ENCODE measurements at places on chromosomes 7 and 10.

- no peak for DNase-seq
Measured at GRCh38 chr7:106140406-106141173, 28.5 kb upstream of the SYPL1 start.

- no peak for DNase-seq
Measured at GRCh38 chr10:97120370-97120769, 65.4 kb downstream of the SLIT1 start.

- no peak for DNase-seq
Measured at GRCh38 chr10:21173802-21174714, 276.9 kb upstream of the NEBL start.

DNA sequence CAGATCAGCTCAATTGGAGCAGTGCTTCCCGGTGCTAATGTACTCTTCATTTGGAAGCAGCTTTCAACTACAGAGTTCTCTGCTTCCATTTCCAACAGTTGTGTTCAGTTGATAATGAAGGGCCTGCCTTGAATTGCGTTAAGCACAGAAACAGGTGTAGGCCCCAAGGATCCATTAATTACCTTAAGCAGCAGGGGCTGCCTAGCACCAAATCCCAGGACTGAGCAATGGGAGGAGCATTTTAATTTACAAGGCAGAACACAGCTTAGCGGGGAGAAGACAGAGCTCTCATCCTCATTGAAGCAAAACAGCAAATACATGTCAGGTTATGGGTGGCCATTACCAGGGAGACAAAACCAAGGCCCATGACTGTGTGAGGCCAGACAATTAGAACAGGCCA is 349.6 kb downstream of the TFEC start:
- DNase-seq: no peak

DNA sequence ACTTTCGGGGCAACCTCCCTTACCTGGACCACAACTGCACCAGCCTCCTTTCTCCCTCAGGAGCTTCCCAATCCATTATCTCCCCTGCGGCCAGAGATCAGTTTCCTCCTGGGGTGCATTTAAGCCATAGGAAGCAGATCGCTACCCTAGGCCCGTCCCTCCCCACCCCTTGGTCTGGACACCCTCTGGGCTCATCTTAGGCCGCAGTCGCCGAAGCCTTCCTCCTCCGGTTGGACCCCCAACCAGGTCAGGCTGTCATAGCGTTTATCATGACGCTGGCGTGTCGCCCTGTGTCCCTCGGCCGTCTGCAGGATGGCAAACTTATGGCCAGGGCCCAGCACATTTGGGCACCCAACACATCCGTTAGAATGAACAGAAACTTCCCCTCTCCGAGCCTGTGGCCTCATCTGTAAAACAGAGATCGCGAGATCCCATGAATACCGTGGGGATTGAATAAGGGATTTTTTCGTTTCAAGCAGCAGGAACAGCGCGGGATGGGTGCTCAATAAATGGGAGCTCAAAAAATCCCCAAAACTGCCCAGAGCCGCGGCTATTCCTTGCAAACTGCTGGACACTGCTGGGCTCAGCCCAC is 669 bp upstream of the AP5Z1 start:
- DNase-seq: no peak

GRCh38 chr10:22783807-22784206 is 69.4 kb upstream of the PIP4K2A start:
- no peak for DNase-seq

DNA sequence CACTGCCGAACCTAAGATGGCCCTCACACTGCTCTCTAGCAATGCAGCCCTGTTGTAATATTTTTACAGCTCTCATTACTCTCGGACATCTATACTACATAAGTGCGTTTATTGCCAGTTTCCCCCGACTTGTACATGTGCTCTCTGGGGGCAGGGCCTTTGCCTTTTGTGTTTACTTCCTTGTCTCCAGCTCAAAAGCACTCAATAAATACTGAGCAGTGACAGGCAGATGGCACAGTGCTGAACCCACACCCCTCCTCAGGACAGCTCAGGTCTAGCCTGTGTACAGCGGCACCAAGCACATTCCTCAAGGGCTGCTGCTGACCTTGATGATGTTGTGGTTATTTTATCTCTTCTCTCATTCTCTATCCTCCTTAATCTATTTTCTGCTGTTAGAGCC is 68.0 kb upstream of the ELMO1 start:
- no peak for DNase-seq

DNA sequence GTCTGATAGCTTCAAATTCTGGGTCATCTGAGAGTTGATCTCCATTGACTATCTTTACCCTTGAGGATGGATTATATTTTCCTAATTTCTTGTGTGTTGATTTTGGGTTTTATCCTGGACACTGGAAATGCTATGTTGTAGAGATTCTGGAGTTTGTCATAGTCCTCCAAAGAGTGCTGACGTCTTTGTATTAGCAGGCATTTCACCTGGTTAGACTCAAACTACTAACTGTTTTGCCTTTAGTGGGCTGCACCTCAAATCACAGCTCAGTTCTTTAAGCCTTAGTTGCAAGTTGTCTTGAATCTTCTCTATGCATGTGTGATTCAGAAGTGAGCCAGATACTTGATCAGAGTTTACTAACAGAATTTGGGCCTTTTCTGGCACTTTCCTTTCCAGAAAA is 264.3 kb downstream of the RPS24 start:
- DNase-seq: no peak

DNA sequence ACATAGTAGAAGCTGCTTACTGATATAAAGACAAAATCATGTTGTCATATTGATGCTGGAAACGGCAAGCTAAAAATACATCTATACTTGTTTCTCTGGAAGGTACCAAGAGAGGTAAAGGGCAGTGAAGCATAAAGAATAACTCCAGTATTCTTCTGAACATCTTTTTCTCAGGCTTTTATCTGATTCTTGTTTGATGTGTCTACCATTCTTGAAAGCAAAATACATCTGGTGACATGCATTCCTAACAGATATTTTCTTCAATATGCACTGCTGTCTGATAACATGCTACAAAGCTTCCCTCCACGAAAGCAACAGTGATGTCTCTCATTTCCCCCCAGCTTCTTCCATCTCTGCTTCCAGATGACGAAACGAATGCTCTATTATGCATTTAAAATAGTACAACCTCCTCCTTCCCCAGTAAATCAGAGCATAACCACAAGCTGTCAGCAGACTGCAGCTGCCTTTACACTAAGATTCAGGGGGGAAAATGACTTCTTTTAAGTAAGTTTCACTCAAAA is 100.8 kb downstream of the ARHGAP21 start:
- no peak for DNase-seq

- DNase-seq: no peak
Measured at GRCh38 chr10:33871061-33871956, 536.8 kb upstream of the NRP1 start.

- DNase-seq: no peak
Measured at GRCh38 chr7:33400214-33400538, 270.8 kb downstream of the BBS9 start.

DNA sequence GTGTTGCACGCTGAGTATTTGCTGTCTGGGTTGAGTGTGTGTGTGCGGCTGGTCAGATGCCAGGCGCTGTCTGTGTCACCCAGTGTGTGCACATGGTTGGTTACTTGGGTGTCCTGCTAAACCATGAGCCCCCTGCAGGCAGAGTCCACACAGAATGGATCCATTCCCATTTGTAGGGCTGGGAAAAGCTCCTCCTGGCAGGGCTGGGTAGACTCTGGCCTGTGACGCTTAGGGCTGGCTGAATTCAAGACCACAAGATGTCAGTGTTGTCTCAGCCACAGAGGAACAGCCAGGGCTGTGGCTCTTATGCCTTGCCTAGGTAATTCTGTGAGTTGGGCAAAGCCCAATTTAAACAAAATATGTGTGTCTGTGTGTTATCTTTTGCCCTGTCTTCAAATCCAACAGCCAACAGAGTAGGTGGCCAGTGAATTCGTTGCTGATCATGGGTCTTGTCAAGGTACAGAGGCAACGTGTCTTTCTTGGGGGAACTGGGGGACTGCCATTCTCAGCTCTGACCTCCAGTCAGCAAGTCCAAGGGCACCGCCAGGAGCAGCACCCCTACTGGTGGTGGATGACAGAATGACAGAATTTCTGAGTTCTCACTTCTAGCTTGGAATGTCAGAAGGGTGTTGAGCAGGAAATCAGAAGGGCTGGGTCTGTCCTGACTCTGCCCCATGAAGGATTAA is 285.1 kb downstream of the CCSER2 start:
- no peak for DNase-seq

DNA sequence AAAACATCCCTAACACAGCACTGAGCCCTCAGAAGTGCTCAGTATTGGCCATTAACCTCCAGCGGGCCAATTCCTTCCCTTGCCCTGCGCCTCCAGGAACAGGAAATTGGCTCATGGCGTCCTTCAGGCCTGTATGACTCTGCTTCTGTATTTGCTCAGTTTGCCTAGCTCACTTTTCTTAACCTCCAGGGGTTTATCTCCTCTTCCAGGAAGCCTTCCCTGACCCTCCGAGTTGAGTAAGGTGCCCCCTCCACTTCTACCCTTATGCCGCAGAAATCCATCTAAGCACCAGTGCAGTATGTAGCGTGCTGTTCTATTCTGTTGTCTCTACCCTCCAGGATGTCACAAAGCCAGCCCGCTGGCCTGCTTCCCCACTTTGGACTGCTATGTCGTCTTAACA is 1.1 kb upstream of the SFXN4 start:
- DNase-seq: no peak

GRCh38 chr10:11874568-11875493 is 51.7 kb downstream of the PROSER2 start:
- DNase-seq: no peak

DNA sequence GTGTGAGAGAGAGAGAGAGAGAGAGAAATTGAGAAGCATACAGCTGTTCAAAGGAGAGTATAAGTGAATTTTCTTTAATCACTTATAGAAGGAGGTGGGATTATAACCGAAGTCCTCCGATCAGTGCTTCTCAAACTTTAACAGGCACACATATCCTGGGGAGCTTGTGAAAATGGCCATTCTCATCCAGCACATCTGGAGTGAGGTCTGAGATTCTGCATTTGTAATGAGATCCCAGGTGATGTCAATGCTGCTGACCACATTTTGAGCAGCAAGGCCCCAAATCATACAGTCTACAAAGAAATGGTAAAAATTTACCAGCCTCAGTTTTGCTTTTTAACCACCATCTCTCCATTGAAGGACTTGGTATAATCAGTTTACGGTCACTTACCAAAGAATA is 219.0 kb downstream of the PTEN start:
- no peak for DNase-seq

DNA sequence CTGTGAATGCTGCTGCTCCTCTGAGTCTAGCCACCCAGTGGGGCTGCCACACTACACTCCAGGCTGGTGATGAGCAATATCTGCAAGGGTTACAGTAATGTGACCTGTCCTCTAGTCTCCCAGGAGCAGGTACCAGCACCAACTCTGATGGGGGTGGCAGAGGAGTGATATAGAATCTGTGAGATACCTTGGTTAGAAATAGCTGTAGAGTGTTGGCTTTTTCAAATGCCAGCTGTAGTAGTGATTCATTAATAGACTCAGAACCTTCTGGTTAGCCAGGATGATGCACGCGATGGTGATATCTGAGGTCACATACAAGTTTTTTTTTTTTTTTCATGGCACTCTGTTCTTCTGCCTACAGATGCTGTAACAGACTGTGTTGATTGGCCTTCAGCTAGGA is 757.1 kb downstream of the INHBA start:
- no peak for DNase-seq

GRCh38 chr10:51706225-51706624 is 6.8 kb upstream of the CSTF2T start:
- no peak for DNase-seq

DNA sequence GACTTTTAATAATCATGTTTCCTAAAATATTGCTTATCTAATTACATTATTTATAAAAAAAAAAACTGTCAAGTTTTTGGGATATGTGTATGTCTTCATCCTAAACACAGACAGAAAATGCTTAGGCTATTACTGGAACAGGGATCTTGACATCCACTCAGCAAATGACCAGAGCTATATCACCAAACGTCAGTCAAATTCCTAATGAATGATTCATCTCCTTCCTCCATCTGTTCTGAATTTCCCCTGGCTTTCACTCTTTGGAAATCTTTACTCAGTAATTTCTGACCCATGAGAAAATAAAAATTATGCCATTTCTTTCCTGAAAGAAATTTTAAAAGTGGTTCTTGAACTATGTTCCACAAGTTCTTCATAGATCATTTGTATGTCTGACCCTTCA is 552.4 kb upstream of the KCND2 start:
- DNase-seq: no peak

DNA sequence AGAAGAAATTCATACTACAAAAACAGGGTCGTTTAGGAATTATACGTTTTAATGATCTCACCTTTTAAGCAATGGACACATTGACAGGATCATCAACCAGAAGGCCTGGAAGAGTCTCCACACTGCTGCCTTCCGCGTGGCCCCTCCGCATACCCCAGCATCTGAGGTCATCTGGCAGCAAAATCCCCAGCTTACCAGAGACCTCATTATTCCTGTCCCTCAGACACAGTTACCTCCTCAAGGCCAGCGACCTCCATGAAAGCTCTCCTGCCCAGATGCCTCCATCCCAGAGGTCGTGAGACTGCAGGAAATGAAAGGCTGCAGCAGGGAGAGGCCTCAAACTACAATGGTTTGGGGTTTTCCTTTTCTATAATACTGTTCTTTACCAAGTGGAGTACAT is 14.8 kb upstream of the GSAP start:
- no peak for DNase-seq

GRCh38 chr7:130937830-130938229 is 203.8 kb upstream of the KLF14 start:
- DNase-seq: no peak

GRCh38 chr10:52644373-52645186 is 128.0 kb downstream of the MBL2 start:
- DNase-seq: no peak

- no peak for DNase-seq
Measured at GRCh38 chr7:95436407-95436806, 1.6 kb upstream of the PON2 start.

DNA sequence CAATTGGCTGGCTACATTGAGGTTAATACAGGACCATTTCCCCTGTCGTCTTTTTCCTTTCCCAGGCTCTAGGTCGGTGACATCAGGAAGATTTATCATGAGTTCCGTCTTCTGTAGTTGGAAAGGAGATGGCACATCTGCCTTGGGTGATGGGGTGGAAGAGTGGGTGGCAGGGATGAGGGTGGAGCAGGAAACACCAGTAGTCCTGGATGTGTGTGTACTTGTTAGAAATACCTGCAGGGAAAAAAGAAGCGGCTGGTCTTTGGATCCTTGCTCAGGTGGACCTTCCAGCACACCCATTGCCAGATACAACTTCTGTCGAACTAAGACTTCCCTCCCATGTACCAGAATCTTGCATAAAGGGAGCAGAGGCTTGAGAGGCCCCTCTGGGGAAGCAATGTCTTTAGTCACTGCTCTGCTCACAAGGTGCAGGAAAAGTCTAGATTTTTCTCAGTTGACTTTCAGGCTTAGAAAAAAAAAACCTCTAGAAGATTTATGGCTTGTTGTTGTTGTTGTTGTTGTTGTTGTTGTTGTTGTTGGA is 516.8 kb upstream of the GALNT17 start:
- no peak for DNase-seq

GRCh38 chr7:36082910-36083309 is 70.1 kb upstream of the EEPD1 start:
- DNase-seq: no peak

Measured in activated naive CD8-positive, alpha-beta T cell treated with anti-CD3 and anti-CD28 coated beads, Interleukin-2, amount 50 U/mL, for 16 hours (primary cell).